Frontal cortex (tissue), 4 donors: ENCODE measurements at places on chromosomes 6 and 20. TPM values are rescaled to one million over a fixed set of nuclear protein-coding genes. Genes with fewer than 3 reads are reported as not detected.

DNA sequence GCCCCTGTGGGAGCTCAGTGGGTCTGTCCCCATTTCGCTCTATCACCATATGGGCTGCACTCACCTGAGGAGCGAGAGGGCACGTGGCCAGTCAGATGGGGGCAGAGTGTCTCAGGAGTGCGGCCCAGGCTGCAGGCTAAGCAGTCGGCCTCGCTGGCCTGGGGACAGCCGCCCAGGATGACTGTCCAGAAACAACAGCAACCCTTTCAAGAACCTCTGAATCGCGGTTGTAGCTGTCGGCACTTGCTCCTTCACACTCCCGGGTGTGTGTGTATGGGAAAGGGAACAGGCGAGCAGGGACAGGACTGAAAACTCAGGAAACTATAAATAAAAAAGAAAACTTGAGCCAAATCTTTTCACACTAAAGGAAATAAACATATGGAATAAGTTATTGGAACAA is 63.1 kb downstream of the TFAP2A start:
- DNase-seq: no peak

GRCh38 chr6:25326960-25327359 is 47.8 kb downstream of the CARMIL1 start:
- DNase-seq: no peak

- DNase-seq: no peak
These were observed 15.4 kb downstream of the SERAC1 start for GRCh38 chr6:158152659-158153058.

DNA sequence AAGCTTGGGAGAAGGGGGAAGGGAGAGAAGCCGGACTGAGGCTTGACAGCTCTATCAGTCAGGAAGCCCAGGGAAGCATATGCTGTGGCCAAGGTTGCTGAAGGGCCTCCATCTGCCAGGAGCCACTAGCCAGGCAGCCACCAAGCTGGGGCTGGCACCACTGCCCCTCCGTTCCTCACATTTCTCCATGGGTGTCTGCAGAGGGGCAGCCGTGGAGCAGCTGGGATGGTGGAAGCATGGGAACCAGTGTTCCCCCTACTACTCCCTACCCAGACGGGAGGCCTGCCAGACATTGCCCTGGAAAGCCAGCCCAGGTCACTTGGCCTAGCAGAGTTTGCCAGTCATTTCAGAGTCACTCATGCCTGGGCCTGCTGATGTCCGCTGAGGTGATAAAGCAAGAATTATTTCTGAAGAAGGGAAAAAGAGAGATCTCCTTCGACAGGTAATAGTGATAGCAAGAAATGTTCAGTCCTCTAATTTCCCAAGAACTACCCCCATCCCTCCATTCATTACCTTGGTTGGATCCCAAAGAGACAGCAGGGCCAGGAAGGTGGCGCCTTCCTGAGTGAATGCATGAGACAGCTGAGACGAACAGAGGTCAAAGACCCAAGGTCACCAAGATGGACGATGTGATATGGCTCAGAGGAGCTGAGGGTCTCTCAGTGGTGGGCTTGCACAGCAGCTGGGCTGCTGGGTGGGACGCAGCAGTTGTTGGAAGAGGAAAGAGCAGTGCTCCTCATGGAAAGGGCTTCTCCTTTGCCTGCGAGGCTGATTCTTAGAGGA is 21.9 kb downstream of the SNPH start:
- no peak for DNase-seq

GRCh38 chr20:63895952-63896263 is 982 bp downstream of the DNAJC5 start:
- DNase-seq: no peak

- no peak for DNase-seq
These were observed 10.1 kb downstream of the MTCH1 start for GRCh38 chr6:36976007-36976264.

DNA sequence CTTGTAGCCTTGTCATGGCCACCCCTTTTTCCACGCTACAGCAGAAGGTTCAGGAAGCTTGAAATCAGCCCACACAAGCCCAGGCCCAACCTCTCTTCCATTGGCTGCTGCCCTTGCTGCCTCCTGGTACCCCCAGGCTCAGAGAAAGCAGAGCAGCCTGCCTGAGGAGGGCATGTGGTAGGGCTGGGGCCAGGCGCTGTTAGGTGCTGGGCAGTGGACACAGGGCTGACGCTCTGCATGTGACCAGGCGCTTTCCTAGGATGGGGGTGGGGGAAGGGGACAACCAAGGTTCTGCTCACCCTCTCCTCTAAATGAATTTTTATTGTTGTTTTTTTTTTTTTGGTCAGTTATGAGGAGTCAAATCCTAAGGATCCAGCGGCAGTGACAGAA is 36.3 kb upstream of the ID1 start:
- no peak for DNase-seq

DNA sequence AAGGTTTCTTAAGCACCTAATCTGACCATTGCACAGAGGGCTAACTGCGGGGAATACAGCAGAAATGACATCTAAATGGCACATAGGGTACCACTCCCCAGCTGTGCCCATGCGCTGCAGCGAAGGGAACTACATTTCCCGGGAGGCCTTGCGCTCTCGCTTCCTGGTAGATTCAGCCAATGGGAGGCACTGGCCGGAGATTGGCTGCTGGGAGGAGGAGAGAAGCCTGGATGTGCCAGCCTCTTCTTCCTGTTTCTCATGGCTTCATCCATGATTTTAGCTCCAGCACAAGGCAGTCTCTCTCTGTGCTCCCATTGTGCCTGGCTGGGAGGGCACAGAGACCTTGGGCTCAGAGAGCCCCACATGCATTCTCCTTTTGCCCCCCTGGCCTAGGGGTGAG is 101.7 kb upstream of the FOXA2 start:
- peak; percentile 20 for DNase-seq

DNA sequence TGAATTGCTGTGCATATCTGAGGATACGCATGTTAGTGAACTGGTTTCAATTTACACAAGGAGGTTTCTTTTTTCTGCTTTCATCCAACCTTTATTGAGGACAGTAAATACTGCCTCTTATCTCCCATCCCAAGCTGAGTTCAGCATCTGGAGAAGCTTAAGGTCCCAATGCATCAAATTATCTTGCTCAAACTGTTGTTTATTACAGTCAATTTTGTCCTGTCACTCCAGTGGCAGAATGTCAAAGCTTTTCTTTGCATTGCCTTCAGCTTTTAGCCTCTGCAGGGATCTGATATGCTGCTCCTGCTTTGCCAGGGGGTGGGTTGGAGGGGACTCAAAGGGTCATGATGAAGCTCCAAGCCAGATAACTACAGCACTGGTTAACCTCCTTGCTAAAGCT is 435.4 kb upstream of the SOX4 start:
- no peak for DNase-seq

DNA sequence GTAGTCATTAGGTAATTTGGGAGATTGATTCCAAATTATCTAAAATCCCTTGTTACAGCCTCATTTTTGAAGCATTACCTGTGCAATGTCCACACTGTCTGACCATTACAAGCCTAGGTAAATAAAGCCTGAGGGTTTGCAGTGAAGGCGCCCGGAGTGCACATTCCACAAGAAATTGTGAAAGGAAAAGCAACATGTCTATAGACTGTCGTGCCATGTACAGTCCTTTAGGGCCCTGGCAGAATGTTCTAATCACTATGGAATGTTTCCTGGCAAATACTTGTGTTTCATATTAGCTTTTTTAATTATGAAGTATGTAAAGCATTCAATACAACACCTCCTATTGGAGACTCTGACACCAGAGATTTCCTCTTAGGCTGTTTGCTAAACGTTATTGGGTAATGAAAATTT is 28.9 kb downstream of the PREP start:
- DNase-seq: no peak

TMEM244 gene
- total RNA-seq: 1.2 TPM

CST5 gene
- total RNA-seq: not detected

CAGE1 gene
- not detected for total RNA-seq

BYSL gene
- total RNA-seq: 14.7 TPM

SLC13A3 gene
- total RNA-seq: 10.2 TPM
